MG63 (cell line): ENCODE measurements at places on chromosomes 13 and 19.

GRCh38 chr19:18422530-18423191 is 3.5 kb downstream of the SSBP4 start:
- no peak for DNase-seq

- DNase-seq: no peak
Observed at GRCh38 chr13:28485551-28485950, 9.4 kb downstream of the FLT1 start.

DNA sequence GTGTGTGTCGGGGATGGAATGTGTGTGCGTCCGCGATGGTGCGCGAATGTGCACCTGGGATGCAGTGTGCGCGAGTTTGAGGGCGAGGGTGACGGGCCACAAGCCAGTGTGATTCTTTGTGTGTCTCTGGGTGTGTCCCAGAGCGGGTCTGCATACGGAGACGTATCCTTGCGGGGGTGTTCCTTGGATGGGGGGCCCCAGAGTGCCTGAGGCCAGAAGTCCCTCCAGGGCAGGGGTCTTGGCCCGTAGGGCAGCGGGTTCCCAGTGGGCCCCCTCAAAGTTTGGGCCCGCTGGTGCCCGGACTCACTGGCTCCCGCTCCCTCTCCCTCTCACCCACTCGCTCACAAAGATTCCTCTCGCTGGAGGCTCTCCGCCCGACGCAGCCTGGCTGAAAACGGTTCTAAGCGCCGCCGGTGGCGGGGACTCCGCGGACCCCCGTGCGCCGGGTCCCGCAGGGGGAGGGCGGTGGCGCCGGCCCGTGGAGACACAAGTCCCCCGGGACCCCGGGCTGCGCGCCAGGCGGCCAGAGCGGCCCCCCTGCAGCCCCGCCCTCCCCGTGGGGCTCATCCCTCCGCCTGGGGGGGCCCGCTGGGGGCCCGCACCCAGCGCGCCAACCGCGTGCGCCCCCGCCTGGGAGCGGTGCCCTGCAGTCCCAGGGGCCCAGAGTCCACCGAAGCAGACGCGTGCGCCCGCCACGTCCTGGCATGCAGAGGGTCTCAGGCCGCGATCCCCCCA is 886 bp downstream of the CRLF1 start:
- DNase-seq: no peak

- no peak for DNase-seq
Observed at GRCh38 chr13:98174307-98174706, 2.8 kb downstream of the RNF113B start.

DNA sequence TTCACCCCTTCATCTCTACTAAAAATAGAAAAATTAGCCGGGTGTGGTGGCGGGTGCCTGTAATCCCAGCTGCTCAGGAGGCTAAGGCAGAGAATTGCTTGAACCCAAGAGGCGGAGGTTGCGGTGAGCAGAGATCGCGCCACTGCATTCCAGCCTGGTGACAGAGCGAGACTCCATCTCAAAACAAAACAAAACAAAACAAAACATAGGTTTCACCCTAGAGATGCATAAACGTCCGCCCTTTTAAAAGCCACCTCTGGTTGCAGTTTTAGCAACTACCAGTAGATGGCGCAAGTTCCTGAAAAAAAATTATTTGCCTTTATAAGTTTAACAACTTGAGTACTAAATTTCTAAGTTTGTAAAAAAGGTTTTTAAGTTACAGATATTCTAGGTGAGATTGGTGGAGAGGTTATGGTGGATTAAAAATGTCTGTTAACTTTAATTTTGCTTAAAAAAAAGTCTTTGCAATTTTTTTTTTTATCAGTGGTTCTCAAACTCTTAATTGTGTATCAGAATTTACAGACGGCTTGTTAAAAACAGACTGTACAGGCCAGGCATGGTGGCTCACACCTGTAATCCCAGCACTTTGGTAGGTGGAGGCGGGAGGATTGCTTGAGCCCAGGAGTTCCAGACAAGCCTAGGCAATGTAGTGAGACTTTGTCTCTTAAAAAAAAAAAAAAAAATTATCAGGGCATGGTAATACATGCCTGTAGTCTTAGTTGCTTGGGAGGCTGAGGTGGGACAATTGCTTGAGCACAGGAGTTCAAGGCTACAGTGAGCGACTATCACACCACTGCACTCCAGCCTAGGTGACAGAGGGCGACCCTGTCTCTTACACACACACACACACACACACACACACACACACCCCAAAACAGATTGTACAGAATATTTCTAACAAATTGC is 42.1 kb downstream of the NAA16 start:
- peak; percentile 5 for DNase-seq

- peak; percentile 93 for DNase-seq
Observed at GRCh38 chr13:20997301-20998161, 63.9 kb downstream of the LATS2 start.

GRCh38 chr19:31330237-31330636 is 19.0 kb downstream of the TSHZ3 start:
- no peak for DNase-seq

- no peak for DNase-seq
Observed at GRCh38 chr13:49499889-49500660, 4.3 kb downstream of the PHF11 start.

GRCh38 chr13:101535192-101535746 is 82.8 kb downstream of the ITGBL1 start:
- no peak for DNase-seq

GRCh38 chr19:51181913-51182419 is 39.9 kb downstream of the SIGLEC7 start:
- peak; percentile 49 for DNase-seq

DNA sequence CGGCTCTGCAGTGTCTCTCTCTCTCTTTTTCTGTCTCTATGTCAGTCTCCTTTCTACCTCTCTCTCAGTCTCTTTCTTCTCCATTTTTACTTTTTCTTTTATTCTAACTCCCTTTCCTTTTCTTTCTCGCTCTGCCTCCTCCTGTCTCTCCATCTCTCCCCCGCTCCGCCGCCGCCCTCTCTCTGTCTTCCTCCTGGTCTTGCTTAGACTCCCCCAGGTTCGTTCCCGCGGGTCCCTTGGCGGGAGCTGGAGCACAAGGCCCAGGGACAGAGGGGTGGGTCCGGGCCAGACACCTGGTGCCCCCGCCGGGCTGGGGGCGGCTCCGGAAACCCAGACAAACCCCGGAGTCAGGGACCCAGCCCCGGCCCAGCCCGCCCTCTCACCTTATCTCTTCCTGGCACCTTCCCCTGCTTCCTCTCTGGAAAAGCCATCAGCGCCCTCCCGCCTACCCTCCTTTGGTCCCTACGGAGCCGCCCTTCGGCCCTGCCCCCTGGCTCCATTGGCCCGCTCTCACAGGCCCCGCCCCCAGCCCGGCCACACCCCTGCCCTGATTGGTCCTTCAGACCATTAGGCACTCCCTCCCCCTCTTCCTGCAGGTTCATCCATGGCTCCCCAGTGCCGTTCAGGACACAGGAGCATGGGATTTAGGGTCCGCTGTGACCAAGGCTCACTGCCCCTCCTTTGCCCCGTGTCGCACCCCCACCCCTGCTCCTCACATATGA is 15.4 kb upstream of the NOP53 start:
- peak; percentile 32 for DNase-seq

DNA sequence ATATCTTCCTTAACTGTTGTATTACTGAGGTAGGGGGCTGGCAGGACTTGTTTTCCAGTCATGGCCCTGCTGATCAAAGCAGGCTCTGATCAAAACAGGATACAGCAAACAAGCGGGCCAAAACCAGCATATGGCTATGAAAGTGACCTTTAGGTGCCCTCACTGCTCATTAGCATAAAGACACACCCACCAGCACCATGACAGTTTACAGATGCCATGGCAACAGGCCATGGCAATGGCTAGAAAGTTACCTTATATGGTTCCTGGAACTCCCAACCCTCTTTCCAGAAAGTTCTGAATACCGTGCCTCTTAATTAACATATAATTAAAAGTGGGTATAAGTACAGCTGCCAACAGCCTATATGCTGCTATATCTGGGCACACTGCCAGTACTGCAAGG is 551.4 kb upstream of the SGCG start:
- no peak for DNase-seq
